ENCODE measurements at places on chromosomes 16 and 17.

- H3K36me3 ChIP-seq: peaks cover 35% of the 10 kb centered on the region
- H3K4me3 ChIP-seq: no peak overlapping the region
- DNase-seq: peak; percentile 82
- H3K4me1 ChIP-seq: peaks cover 73% of the 10 kb centered on the region
Observed at GRCh38 chr17:67386965-67387551, 10.0 kb downstream of the PITPNC1 start.

DNA sequence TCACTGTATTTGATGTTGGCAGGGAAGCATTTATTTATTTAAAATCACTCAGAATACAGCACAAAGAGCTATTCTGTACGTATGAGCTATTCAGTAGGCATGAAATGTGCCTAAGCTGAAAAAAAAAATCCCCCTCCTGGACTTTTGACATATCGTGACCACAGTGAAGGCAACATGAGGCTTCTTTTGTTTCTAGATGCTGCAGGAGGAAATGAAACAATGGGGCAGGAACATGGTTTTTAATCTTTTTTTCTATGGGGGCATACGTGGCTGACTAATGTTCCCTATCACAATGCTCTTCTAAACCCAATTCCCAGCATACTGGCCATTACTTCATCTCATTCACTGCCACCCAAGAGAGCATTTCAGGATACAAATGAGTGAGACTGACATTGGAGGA is 191.0 kb upstream of the PMFBP1 start:
- H3K36me3 ChIP-seq: no peaks in the 10 kb centered on the region
- no peaks in the 10 kb centered on the region for H3K27me3 ChIP-seq
- no peak overlapping the region for H3K27ac ChIP-seq
- DNase-seq: no peak

DNA sequence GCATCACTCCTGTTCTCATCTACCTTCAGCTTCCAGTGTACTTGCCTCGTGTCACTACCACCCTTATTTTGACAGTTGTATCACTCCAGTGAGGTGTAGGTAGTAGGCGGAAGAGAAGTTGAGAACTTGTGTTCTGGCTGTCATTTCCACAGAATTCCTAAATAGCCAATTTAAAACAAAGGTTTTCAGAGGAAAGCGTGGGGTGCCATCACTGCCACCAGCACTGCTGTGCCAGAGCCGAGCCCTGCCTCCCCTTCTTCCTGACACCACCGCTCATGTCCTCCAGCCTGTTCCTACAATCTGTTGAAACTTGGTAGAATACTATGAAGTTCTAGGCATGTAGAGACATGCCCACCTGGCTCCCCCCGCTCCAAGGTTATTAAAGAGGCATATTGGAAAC is 215.8 kb downstream of the TANC2 start:
- DNase-seq: no peak
- no peaks in the 10 kb centered on the region for H3K4me1 ChIP-seq
- no peak overlapping the region for H3K27ac ChIP-seq
- no peak overlapping the region for H3K4me3 ChIP-seq
- H3K36me3 ChIP-seq: no peaks in the 10 kb centered on the region

DNA sequence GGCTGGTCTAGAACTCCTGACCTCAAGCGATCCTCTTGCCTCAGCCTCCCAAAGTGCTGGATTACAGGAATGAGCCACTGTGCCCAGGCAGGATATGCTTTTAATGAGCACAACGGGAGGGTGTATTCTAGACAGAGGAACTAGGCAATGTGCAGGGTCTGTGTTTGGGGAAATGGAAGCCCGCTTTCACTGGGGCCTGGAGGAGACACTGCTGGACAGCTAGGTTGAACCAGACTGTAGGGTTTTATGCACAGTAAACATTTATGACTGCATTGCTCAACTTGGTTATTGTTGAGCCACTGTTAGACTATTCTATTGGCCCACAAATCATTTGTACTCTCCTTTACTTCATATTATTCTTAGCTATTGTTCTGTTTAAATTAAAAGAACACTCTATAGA is 10.2 kb upstream of the SIAH1 start:
- no peak overlapping the region for H3K4me3 ChIP-seq
- no peaks in the 10 kb centered on the region for H3K27me3 ChIP-seq
- no peaks in the 10 kb centered on the region for H3K36me3 ChIP-seq
- DNase-seq: no peak
- peaks cover 3% of the 10 kb centered on the region for H3K4me1 ChIP-seq
